ENCODE measurements at places on chromosomes 3 and 15.

DNA sequence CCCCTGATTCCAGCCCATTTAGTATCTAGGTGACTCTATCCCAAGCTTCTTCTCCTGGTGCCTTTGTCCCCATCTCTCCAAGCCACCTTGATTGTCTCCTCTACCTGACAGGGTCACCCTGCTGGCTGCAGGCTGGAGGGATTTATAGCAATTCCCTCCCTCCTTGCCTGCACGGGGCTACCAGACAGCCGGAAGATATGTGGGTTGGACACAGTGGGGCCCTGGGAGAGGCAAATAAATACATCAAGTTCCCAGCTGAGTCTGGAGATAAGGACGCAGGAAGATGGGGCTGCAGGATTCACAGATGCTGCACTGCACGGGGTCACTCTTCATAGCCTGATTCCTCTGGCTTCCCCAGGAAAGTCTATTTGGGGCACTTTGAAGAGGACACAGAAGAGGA, 9.3 kb upstream of the ISLR2 start:
- no peak for DNase-seq

DNA sequence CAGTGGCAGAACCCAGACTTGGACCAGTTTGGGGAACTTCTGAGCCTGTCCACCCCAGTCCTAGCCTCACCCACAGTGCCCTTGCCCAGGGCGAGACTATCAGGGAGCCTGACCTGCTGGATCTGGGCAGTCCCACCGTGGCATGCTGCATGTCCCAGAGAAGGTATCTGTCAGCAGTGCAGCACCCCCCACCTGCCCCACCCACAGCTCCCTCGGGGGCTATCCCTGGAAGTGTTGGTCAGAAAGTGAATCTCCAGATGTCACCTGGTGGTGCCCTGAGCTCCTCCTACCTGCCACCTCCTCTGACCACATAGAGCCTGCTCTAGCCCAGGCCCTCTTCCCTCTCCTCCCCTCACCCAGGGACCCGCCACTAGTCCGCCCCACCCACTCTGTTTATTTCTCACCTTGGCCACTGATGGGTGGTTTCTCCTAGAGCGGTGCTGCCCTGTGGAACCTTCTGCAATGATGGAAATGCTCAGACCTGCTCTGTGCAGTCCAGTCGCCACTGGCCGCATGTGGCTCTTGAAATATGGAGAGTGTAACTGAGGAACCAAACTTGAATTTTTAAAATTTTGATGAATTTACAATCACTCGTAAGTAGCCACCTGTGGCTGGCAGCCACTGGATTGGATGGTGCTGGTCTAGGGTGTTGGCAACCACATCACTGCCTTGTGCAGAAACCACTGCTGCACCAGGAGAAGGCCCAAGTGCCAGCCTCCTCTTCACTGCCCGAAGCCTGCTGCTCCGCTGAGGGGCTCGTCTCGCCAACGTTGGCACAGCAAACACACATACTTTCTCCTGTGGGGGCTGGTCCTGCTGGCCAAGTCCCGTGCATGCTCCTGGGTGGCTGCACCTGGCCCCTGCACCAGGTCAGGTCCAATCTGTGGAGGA, 13.1 kb downstream of the HDAC11 start:
- no peak for DNase-seq

DNA sequence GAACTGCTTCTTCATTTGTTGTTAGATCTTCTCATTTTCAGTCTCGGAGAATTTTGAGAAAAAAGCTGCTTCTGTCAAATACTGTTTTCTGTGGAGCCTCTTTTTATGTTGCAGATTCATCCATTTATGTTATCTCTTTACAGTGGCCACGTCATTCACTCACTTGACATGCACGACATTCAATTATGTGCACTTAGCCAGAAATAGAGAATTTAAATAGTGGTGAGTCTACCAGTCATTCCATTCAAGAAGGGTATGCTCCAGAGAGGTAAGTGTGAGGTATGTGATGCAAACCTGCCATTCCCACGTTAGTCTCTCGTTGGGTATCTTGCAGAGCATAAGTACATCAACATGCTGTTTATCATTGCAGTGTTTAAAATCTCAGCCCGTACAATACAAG, 9.8 kb downstream of the ARPP19 start:
- DNase-seq: no peak

- no peak for DNase-seq
Measured at GRCh38 chr15:82646250-82647044, 716 bp downstream of the CPEB1 start.

DNA sequence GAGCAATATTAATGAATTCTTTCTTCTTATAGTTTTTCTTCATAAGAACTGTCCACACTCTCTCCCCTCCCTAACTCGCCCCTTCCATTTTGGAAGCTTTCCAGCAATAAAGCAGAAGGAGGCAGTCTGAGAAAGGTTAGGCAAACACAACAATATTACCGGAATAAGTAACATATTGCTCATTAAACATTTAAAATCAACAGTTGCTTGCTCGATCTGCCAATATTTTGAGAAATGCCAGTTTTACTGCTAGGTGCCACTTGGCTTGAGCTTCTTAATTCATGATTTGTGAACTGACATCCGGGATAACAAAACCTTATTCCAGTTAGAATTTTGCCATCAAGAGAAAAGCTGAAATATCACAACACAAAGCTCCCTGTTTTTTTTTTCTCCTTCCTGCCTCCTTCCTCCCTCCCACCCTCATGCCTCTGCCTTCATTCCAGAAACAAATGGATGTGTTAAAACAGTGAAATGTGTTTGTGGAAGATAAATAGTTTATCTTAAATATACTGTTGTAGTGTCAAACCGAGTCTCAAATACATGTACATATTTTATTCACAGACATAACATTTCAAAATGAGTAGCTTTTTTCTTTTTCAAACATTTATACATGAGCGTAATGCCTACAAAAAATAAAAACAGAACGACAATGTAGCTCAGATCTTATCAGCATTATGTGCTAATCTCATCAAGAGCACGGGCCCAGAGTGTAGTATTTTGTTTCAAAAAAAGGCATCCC, 253.7 kb downstream of the GAP43 start:
- peak; percentile 61 for DNase-seq

GRCh38 chr15:88745696-88746095, 57.5 kb upstream of the ACAN start:
- DNase-seq: no peak

GRCh38 chr15:100169615-100170290, 172.0 kb downstream of the ADAMTS17 start:
- no peak for DNase-seq
